Endothelial cell (in vitro differentiated cells): ENCODE measurements at places on chromosomes 16 and 17. TPM values are rescaled to one million over a fixed set of nuclear protein-coding genes. Genes with fewer than 3 reads are reported as not detected.

The EVPLL gene
- total RNA-seq, result not detected

The CHTF8 gene
- 169 TPM for total RNA-seq

The ABCA9 gene
- 0.23 TPM for total RNA-seq

The EVI2B gene
- total RNA-seq, result not detected

DNA sequence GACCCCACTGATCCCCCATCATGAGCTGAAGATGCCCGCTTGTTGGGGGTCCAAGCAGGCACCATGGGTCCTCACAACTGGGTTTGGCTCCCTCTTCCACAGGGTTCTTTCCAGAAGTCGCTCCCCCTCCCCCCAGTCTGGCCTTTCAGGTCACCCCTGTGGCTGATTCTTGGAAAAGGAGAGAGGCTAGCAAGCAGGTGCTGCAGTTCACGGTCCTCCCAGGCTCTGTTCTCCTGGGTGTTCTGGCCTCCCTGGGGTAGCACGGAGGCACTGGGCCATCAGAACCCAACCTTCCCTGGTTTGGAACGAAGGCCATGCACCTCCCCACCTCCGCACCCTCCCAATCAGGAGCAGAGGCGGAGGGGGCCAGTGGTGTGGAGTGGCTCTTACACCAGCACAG, 18.9 kb downstream of the CACNA1G start:
- no peak for DNase-seq

DNA sequence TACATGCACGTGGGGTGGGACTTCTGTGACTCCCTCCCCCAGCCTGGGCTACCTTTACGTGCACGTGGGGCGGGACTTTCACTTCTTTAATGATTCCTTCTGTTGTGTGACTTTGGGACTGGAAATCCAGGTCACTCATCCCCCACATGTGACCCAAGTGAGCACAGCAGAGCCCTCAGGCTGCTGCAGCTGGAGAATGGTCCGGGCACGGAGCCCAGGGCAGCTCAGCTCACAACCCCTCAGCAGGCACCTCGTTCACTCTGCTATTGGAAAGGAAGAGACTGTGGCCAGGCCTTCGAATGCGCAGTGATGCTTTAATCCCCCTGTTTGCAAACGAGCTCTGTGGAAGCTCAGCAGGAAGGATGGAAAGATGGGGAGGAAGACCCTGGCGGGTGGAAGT, 14.7 kb downstream of the DBNDD1 start:
- DNase-seq, result no peak

- DNase-seq, result no peak
Measured at GRCh38 chr17:72372185-72372584, 251.4 kb downstream of the SOX9 start.
